ENCODE measurements at places on chromosomes 11 and 22.

GRCh38 chr11:4118107-4118506 is 23.5 kb downstream of the RRM1 start:
- DNase-seq, result no peak

GRCh38 chr11:125517116-125517770 is 21.2 kb upstream of the FEZ1 start:
- no peak for DNase-seq

DNA sequence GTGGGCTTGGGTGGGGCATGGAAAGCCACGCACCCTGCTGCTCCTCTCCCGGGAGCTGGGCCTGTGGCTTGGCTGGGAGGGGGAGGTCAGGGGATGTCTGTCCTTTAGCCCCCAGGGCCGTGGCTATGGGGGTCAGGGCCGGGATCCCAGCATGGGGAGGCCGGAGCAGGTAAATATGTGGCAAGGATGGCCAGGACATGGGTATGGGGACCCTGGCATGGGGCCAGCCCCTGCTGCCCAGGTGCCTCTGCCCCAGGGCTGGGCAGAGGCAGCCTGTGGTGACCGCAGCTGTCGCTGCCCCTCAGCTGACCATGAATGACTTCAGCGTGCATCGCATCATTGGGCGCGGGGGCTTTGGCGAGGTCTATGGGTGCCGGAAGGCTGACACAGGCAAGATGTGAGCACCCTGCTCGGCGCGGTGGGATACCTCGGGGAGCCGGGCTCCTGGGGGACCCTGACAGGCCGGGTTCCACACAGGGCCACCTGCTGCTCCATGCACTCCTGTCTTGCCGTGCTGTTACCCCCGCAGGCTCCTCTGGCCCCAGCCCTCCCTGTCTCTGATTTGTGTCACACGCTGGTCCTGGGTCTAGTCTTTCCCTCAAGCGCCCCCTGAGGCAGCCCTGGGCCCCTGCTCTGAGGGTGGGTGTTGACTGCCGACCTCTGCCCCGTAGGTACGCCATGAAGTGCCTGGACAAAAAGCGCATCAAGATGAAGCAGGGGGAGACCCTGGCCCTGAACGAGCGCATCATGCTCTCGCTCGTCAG is 8.1 kb upstream of the ANKRD13D start:
- DNase-seq, result no peak

- no peak for DNase-seq
Observed at GRCh38 chr11:31981457-31981856, 109.4 kb upstream of the RCN1 start.

DNA sequence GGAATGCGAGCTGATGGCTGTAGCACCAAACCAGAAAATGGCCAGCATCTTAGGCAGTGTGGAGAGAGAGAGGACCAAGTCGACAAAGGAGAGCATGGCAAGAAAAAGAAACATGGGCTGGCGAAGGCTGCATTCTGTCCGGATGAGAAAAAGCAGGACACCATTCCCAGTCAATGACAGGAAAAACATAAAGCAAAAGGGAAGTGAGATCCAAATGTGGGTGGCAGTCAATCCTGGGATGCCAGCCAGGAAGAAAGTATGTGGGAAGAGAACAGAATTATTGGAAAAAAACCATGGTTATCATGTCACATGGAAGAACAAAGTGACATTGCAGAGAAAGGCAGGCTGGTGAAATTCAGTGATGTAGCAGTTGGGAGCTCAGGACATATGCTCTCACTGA is 36.9 kb upstream of the OR56A1 start:
- no peak for DNase-seq

- DNase-seq, result no peak
Observed at GRCh38 chr11:84061726-84062125, 775.6 kb upstream of the CCDC90B start.

DNA sequence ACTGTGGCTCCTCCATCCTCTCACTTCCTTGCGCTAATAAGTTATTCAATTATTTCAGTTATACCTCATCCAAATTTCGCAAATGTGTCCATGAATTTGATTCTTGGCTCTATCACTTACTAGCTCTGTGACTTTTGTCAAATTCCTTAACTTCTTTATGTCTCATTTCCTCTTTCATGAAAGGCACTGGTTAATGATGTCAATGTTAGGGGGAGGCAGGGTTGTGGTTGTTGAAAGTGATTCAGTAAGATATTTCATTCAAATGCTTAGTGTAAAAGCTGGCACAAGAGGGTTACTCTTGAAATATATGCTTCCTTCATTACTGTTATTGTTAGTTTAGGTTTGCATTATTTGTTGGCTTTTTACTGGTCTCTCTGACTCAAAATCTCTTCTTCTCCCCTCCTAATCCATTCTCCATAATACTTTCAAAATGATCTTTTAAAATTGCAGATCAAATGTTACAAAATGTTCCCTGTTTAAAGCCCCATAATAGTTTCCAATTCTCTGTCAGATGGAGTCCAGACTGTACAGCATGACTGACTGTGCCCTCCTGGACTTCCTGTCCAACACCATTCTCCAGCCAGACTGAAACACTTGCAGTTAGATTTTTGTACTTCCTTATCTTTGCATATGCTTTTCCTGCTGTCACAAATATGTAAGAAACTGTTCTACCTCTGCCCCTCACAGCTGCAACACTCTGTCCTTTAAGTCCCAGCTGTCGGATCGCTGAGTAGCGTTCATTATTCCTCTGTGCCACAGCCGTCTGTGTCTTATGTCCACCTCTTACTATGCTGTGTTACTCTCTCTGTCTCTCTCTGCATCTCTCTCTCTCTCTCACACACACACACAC is 510.6 kb upstream of the RAG2 start:
- DNase-seq, result no peak

DNA sequence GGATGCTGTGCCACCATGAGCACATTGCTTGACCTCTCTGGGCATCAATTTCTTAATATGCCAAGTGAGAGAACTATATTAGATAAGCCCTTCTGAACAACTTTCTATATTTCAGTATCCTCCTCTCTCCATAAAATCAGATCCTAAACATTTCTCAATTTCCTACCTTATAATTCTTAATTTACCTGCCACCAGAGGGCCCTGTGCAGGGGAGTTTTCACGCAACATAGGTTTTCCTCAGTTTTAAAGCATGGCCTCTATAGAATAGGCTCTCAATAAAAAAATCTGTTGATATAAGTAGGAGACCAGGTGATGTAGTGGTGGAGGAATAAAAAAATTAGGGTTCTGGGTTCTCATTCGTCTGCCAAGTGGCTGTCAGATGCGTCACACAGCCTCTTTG is 83.7 kb upstream of the DBX1 start:
- no peak for DNase-seq

- no peak for DNase-seq
Observed at GRCh38 chr22:23068096-23068831, 2.1 kb upstream of the GNAZ start.

- no peak for DNase-seq
Observed at GRCh38 chr11:1486054-1486825, at the start of gene MOB2. MOB2 (minus strand) TSS chr11:1486779; CDS start chr11:1486556, 223 bp downstream.

- no peak for DNase-seq
Observed at GRCh38 chr11:27242591-27242990, 120.4 kb downstream of the CCDC34 start.

DNA sequence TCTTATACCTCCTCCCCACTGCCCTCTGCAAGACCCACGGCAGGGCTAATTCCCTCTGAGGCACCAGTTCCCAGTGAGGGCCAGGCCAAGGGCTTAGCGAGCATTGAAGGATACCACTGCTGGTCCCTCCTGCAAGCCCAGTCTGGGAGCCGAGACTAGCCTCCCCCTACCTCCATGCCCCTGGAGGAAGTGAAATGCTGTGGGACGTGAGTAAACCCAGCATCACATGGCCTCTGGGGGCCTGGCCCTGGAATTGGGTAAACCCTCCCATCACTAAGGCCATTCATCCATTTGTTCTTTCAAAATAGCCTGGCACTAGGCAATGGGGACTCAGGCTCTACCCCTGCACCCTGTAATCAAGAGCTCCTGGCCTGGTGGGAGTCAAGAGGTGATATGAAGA is 24.7 kb downstream of the ARAP1 start:
- DNase-seq, result no peak

GRCh38 chr11:96062134-96062533 is 138.2 kb upstream of the MTMR2 start:
- DNase-seq, result no peak

GRCh38 chr11:45818961-45819605 is 14.1 kb downstream of the SLC35C1 start:
- DNase-seq, result no peak

GRCh38 chr11:11988099-11988651 is 20.3 kb downstream of the DKK3 start:
- no peak for DNase-seq

GRCh38 chr22:19719050-19719482 is 4.3 kb upstream of the GP1BB start:
- no peak for DNase-seq

DNA sequence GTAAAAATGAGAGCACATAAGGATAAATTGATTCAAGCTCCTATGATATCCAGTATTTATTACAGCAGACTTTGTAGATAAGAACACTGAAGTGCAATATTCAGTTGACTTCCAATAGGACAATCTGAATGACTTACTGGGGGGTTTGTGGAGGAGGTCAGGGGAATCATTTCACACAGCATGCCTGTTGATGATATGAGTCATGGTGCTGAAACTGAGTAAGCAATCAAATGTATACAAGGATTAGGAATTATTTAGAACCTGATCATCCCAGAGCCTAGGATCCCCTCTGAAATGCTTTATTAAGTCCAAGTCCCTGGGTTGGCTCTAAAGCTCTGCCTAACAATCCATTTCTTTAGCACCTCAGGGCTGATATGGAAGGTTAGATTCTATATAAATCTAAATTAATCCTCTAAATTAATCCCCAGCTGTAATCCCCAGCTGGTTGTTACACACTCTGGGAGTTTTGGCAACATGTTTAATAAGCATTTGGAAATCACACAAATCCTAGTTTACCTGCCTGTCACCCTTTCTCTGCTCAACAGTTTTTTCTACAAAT is 326.4 kb downstream of the GUCY1A2 start:
- no peak for DNase-seq

GRCh38 chr11:68311160-68312116 is 953 bp upstream of the LRP5 start:
- DNase-seq, result no peak

DNA sequence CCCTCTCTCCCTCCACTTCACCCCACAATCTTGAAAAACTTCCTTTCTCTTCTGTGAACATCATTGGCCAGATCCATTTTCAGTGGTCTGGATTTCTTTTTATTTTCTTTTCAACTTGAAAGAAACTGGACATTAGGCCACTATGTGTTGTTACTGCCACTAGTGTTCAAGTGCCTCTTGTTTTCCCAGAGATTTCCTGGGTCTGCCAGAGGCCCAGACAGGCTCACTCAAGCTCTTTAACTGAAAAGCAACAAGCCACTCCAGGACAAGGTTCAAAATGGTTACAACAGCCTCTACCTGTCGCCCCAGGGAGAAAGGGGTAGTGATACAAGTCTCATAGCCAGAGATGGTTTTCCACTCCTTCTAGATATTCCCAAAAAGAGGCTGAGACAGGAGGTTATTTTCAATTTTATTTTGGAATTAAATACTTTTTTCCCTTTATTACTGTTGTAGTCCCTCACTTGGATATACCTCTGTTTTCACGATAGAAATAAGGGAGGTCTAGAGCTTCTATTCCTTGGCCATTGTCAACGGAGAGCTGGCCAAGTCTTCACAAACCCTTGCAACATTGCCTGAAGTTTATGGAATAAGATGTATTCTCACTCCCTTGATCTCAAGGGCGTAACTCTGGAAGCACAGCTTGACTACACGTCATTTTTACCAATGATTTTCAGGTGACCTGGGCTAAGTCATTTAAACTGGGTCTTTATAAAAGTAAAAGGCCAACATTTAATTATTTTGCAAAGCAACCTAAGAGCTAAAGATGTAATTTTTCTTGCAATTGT is 92.3 kb downstream of the CD44 start:
- no peak for DNase-seq

- no peak for DNase-seq
Observed at GRCh38 chr11:33151399-33151798, 9.9 kb downstream of the CSTF3 start.

- DNase-seq, result no peak
Observed at GRCh38 chr22:23071230-23072076, 1.1 kb downstream of the GNAZ start.

GRCh38 chr22:24483976-24484545 is 11.1 kb upstream of the UPB1 start:
- DNase-seq, result no peak

DNA sequence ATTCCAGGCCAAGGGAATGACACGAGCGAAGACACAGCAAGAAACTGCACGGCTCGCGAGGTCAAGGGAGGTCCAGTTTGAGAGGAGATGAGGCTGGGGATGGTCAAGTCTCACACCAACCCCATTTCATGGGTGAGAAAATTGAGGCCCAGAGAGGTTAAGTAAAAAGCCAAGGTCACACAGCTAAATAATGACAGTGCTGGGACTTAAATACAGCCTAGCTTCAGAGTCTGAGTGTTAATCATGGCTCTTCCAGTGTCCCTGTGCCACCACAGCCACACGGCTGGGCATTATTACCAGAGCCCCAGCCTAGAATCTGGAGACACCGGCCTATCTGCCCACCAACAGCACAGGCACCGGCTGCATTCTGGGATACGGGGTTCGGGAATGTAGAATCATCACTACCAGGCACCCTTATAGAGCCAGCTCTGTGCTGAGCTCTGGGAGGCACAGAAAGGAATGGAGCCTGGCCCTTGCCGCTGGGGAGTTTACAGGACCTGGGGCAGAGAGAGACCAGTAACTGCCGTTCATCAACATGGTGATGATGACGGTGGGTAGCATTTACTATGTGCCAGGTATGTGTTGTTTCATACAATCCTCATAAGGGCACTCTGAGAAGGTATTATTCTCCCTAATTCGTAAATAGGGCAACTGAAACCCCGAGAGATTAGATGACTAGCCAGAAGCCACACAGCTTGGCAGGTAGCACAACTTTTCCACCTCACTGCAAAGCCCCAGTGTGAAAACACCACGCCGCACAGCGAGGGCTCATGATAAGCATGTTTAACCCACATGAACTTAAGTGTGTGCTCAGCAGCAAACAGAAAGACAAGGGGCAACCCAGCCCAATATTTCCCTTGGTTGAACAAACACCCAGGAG is 51.8 kb downstream of the CD6 start:
- DNase-seq, result no peak

- DNase-seq, result no peak
Observed at GRCh38 chr11:87740968-87741367, 434.3 kb downstream of the RAB38 start.

GRCh38 chr22:23796461-23796860 is 9.7 kb downstream of the SMARCB1 start:
- DNase-seq, result no peak

GRCh38 chr11:11389238-11389637 is 36.2 kb upstream of the CSNK2A3 start:
- no peak for DNase-seq

Data from stimulated activated CD4-positive, alpha-beta T cell treated with anti-CD3 and anti-CD28 coated beads, Interleukin-1b, Interleukin-23, amount 100 ng/mL, for 1 hour (primary cell).